ENCODE measurements at places on chromosomes 12 and 14.

- no peak for DNase-seq
Measured at GRCh38 chr14:52003324-52003723, 14.0 kb downstream of the RTRAF start.

GRCh38 chr14:21525962-21526671 lies at the start of gene SALL2:
Gene SALL2, minus strand, starts transcription at chr14:21526346. Its CDS starts 219 bp downstream, at chr14:21526127.
- DNase-seq: peak; percentile 99

GRCh38 chr12:19121449-19122018 lies 8.0 kb upstream of the PLEKHA5 start:
- DNase-seq: no peak

DNA sequence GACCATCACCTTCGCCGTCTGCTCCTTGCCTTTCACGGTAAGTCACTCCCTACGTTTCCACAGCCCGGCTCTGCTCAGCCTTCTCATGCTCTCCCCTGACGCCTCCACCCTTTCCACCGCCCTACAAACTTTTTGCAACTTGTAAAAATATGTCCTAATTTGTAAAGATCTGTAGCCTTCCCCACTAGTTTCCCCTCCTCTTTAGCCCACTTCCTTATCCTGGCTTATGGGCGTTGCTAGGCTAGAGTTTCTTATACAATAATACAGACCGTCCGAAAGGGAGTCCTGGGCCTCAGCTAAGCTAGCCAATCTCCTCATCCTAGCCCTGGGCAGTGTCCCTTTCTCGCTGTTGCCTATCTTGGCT lies 1.2 kb downstream of the PTGER2 start:
- DNase-seq: no peak

All from DMS79 treated with DMSO at 0.1 percent for 48 hours (cell line).